Eye (tissue), 1 donor: ENCODE measurements at places on chromosomes 3 and 15.

GRCh38 chr3:140727886-140728285 lies 50.0 kb downstream of the TRIM42 start:
- no peak for DNase-seq

GRCh38 chr3:54198556-54198955 lies 76.2 kb downstream of the CACNA2D3 start:
- peak; percentile 21 for DNase-seq

DNA sequence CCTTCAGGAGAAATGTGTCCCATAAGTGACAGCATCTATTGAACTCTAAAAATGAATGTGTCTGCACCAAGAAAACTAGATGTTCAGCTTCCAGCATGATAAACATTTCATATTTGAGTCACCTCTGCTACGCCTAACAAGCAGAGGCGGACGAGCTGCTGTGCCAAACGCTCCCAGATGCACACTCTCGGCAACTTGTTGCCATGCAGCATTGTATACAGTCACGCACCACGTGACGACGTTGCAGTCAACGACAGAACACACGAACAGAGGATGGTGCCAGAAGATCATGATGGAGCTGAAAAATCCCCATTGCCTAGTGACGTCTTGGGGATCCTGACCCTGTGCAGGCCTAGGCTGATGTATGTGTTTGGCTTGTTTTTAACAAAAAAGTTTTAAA lies 137.5 kb downstream of the XXYLT1 start:
- no peak for DNase-seq

DNA sequence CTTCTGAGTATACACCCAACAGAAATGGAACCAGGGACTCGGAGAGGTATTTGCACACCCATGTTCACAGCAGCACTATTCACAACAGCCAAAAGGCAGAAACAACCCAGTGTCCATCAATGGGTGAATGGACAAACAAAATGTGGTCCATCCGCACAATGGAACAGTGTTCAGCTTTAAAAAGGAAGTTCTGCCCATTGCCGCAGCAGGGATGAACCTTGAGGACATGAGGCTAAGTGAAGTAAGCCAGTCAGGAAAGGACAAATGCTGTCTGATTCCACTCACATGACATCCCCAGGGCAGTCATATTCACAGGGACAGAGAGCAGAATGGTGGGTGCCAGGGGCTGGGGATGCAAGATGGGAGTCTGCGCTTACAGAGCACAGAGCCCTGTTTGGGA lies 7.5 kb downstream of the IQSEC1 start:
- no peak for DNase-seq

GRCh38 chr15:50425219-50425618 lies 1.0 kb downstream of the USP8 start:
- peak; percentile 7 for DNase-seq

GRCh38 chr3:105513886-105514285 lies 147.2 kb downstream of the ALCAM start:
- no peak for DNase-seq

GRCh38 chr3:139764069-139764905 lies 86.5 kb upstream of the NMNAT3 start:
- no peak for DNase-seq

DNA sequence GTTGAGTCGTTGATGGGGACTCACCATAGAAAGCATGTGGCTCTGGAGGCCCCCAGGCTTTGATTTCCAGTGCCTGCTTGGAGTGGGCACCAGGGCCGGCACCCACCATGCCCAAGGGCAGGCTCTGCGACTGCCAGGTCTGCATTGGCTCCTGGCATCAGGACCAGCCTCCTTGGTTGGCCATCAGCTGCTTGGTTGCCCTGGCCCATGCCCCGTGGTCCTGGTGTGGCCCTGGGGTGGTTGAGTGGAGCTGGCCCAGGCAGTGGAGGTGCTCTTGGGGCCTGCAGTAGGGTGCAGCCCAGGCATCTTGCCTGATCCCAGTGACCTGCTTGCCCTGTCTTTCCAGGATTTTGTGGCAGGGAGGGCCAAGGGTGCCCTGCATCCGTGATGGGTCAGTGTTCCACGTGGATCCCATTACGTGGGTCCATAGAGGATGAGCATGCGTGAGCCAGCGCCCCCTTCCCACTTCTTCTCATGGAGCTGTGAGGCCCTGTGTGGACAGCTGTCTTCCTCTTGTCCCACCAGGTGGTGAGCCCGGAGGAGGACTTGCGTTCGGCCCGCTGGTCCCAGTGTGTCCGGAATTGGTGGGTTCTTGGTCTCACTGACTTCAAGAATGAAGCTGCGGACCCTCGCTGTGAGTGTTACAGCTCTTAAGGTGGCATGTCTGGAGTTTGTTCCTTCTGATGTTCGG lies 187.0 kb downstream of the UBE3A start:
- DNase-seq, result no peak

GRCh38 chr3:181637056-181637455 lies 74.7 kb upstream of the SOX2 start:
- no peak for DNase-seq

GRCh38 chr3:29468187-29468586 lies 187.3 kb downstream of the RBMS3 start:
- no peak for DNase-seq

DNA sequence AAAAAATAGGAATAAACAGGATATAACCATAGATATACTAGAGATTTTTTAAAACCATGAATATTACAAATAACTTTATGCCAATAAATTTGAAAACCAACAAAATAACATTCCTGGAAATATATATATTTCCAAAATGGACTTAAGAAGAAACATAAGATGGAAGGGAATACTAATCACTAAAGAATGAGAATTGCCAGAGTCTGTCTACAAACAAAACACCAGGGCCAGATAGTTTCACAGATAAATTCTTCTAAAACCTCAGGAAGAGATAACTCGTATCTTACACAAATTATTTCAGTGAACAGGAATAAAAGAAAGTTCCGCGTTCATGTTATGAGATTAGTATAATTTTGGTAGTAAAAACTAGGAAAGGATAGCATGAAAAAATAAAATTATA lies 107.3 kb downstream of the HERC1 start:
- DNase-seq, result no peak

GRCh38 chr15:35458176-35458856 lies 87.6 kb downstream of the DPH6 start:
- no peak for DNase-seq

DNA sequence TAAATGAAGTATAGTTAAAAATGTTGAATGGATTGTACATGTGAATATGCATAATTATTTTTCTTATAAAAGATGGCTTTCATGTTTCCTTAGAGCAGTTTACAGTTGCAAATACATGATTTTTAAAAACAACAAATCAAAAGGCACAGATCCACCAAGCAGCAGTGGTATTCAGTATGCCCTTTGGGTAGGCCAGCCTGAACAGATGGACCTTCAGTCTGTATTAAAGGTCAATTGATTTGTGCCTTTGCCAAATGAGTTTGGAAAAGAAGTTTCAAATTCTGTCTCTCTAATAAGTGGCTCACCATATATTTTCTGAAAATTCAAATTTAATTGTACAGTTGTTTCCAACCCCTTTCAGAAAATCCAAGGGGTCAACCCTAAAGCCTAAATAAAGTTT lies 477.1 kb downstream of the NSUN3 start:
- DNase-seq, result no peak

GRCh38 chr3:112390783-112391641 lies 58.1 kb downstream of the CD200 start:
- peak; percentile 83 for DNase-seq

GRCh38 chr3:141308588-141309218 lies 59.6 kb upstream of the ZBTB38 start:
- DNase-seq, result peak; percentile 80

GRCh38 chr3:89452066-89452465 lies 344.6 kb downstream of the EPHA3 start:
- DNase-seq, result no peak

- no peak for DNase-seq
These were observed 339.9 kb upstream of the RBMS3 start for GRCh38 chr3:28940994-28941393.

GRCh38 chr3:161096771-161097367 lies 8.3 kb downstream of the B3GALNT1 start:
- no peak for DNase-seq

GRCh38 chr15:80999623-81000036 lies 1.1 kb upstream of the TLNRD1 start:
- no peak for DNase-seq

GRCh38 chr3:74921676-74922075 lies 307.2 kb upstream of the CNTN3 start:
- no peak for DNase-seq

DNA sequence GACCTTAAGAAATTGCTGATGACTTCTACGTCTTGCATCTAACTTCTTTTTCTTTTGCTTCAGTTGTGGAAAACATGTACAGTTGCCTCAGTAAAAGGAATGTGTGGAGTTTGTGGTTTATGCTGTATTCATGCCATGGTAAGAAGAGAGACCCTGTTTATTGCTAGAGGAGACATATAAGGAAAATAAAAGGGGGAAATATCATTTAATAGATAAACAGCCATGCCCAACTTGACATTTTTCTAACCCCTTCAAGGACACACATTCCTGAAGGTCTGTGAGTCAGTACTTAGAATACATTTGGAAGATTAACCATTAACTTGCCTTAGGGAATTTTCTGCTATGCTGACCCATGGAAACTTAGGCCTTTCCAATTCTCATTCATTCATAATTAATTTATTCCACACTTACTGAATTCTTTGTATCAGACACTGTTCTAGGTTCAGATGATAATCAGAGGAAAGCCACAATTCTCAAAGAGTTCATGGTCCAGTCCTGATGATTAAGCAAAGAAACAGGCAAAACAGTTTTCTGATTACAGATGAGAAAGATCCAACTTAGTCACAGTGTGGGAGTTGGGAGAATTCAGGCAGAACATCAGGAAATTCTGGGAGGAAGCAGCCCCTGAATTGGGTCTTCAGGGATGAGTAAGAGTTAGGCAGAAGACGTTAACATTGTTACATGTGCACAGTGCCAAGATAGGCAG lies 329.8 kb upstream of the RASGRP1 start:
- no peak for DNase-seq

DNA sequence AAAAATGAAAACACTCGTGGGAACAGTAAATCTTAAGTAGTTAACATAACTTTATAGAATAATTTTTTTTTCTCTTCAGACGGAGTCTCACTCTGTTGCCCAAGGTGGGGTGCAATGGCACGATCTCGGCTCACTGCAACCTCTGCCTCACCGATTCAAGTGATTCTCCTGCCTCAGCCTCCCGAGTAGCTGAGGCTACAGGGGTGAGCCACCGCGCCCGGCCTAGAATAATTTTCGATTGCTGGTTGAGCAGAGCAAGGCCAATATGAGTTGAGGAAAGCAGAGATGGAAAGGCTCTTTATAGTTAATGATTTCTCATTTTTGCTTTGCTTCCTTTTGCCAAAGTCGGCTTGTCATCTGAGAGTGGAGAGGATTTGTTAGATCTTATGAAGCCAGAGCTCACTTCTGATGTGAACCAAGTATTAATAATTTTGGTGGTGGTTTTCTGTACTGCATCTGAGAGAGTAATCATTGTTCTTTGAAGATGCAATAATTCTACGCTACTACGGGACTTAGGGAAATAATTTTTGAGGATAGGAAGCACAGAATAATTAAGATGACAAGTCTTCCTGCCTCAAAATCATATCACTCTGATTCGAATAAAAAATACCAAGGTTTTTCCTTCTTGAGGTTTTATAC lies 1.6 kb upstream of the GOLM2 start:
- peak; percentile 56 for DNase-seq

- DNase-seq, result no peak
These were observed 280.2 kb upstream of the NR2E3 start for GRCh38 chr15:71530116-71530515.

GRCh38 chr3:88742674-88743507 lies 364.5 kb upstream of the EPHA3 start:
- no peak for DNase-seq
